DMS53 (cell line): ENCODE measurements at places on chromosomes 4 and X.

DNA sequence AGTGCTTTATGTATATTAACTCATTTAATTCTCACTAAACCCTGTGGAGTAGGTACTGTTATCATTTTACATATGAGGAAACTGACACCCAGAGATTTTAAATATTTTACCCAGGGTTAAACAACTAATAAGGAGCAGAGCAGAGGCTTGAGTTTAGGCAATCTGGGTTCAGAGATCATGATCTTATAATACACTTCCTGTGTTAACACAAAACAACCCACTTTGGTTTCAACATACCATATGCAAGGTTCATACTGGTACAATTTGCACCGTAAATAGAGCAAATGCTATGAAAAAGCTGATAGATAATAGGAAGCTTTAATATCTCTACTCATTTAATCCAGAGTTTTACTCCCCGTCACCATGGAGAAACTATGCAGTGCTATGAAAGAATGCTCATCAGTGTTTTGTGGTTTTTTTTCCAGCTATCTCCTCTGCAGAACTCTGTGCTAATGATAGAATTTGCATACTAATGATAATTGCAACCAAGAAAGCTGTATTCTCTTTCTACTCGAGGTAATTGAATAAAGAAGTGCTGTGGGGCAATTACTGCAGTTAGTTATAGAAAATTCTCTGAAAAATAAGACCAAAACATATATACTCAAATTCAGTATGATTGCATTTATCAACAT lies 138.8 kb upstream of the MAP9 start:
- DNase-seq = no peak

GRCh38 chrX:114903618-114904017 lies 113.8 kb downstream of the IL13RA2 start:
- DNase-seq = no peak

GRCh38 chrX:107355533-107355932 lies 93.9 kb upstream of the FRMPD3 start:
- DNase-seq = no peak

DNA sequence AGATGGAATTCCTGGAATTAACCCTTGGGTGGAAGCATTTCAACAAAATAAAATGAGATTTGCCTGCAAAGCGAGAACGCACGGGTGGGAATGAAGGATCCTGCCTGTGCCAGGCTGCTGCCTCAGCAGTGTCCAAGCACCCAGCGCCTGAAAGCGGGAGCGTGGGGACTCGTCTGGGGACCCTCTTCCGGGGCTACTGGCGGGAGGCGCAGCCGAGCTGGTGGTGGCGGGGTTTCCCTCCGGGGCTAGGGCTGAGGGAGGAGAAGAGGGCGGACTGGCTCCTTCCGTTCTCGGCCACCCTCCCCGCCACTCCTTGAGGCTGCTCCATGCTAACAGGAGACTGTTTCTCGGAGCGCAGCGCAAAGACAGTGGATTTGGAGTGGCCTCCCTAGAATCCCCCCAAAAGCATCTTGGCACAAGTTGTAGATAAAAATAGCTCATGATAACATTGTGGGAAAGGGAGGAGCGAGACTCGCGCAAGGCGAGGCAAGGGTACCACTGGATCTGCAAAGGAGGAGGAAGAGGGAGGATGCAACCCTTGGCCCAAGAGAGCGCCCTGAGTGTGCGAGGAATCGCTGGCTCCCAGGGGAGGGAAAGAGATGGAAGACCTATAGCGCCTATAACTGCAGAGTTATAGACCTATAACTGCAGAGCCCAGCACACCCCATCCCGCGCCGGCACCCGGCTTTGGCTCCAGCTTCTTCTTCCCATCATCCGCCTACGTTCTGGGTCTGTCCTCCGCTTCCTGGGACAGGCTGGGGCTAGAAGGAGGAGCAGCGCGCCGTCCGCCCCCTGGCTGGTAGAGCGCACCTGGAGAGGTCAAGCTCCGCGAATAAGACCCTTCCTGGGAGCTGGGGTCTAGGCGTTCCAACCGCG lies 1.3 kb downstream of the HS3ST1 start:
- DNase-seq = no peak
